ENCODE measurements at places on chromosomes 1 and 21.

DNA sequence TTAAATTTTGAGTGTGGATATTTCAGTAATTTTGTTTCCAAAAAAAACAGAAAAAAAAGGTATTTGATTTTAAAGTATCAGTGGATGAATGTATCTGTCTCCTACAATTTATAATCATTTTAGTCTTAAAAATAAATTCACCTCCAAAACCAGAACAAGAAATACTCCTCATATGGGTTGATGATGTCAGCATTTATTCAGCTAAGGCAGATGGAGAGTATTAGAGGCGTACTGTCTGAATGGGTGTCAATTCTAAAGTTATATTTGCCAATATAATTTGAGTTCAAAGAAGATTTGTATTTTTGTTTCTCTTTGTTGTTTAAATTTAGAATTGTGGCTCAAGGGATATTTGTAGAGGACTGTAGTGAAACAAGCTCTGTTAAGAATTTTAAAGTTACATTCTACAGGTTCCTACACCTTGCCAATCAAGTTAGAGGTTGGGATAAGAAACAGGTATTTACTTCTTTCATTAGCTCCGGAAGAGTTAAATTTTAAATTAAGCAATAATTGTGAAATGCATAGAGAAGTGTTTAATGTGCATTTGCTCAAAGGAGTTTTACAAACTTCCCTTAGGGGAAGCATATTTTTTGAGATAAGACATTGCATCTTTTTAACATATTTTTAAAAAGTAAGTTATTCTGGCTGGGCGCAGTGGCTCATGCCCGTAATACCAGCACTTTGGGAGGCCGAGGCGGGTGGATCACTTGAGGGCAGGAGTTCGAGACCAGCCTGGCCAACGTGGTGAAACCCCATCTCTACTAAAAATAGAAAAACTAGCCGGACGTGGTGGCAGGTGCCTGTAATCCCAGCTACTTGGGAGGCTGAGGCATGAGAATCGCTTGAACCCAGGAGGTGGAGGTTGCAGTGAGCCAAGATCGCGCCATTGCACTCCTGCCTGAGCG lies 1.2 kb downstream of the PLA2G4A start:
- no peak overlapping the region for H3K4me3 ChIP-seq
- H3K27me3 ChIP-seq: peaks cover 4% of the 10 kb centered on the region
- no peak for DNase-seq
- no peaks in the 10 kb centered on the region for H3K4me1 ChIP-seq
- H3K27ac ChIP-seq: no peak overlapping the region

- no peak overlapping the region for H3K27ac ChIP-seq
- no peaks in the 10 kb centered on the region for H3K4me1 ChIP-seq
- DNase-seq: no peak
- H3K36me3 ChIP-seq: no peaks in the 10 kb centered on the region
Observed at GRCh38 chr1:24248859-24249258, 61.8 kb upstream of the IFNLR1 start.

DNA sequence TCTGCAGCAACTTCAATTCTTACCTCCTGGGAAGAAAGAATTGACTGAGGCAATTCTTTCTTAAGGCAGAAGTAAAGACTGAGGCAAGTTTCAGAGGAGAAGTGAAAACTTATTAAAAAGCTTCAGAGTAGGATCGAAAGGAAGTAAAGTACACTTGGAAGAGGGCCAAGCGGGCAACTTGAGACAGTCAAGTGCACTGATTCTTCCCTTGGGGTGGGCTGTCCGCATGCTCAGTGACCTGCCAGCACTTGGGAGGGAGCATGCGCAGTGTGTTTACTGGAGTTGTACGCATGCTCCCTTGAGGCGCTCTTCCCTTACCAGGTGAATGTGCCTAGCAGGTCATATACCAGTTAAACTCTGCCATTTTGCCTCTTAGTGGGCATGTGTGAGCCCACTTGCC lies 55.3 kb upstream of the NBPF3 start:
- H3K4me3 ChIP-seq: no peak overlapping the region
- no peak for DNase-seq
- H3K36me3 ChIP-seq: no peaks in the 10 kb centered on the region

- H3K27me3 ChIP-seq: no peaks in the 10 kb centered on the region
- H3K36me3 ChIP-seq: no peaks in the 10 kb centered on the region
- DNase-seq: no peak
- H3K27ac ChIP-seq: no peak overlapping the region
- H3K4me3 ChIP-seq: no peak overlapping the region
- H3K4me1 ChIP-seq: no peaks in the 10 kb centered on the region
Observed at GRCh38 chr1:95313527-95313926, 79.5 kb downstream of the RWDD3 start.

GRCh38 chr1:246008363-246008831 lies 498.7 kb downstream of the SMYD3 start:
- no peaks in the 10 kb centered on the region for H3K4me1 ChIP-seq
- DNase-seq: no peak
- no peaks in the 10 kb centered on the region for H3K36me3 ChIP-seq
- no peak overlapping the region for H3K27ac ChIP-seq

Measured in CD4-positive, alpha-beta T cell (primary cell).